ENCODE measurements at places on chromosomes 4 and X.

DNA sequence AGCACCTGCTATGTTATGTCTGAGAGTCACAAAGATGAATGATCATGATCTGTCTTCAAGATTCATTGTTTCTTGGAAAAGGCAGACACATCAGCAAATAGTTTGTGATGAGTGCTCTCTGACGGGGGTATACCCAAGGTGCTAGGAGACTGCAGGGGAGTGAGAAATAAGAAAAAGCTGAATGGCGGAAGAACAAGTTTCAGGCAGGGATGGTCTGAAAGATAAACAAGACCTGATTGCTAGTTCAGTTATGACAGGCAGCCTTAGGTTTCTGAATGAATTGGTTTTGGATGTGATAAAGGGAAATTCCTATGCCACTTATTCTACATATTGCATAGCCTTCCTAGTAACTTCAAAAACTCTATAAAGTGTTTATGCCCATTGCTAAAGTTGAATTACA lies 327.0 kb upstream of the DKK2 start:
- DNase-seq: no peak

DNA sequence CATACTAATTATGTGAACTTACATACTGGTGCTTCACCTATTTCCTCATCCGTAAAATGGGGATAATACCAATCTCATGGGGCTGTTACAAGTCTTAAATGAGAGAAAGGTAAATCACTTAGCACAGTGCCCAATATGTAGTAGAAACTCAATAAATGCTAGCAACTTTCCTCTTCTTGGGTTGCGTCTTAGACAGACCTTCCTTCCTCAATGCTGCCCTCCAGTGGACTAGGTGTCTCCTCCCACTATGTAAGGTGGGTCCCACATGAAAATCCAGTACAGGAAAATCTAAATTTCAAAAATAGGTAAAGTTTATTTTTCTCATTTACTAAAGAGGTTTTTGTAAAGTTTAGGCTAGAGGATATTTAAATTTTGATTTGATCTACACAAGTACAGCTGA lies 20.6 kb downstream of the ZDHHC9 start:
- DNase-seq: no peak

DNA sequence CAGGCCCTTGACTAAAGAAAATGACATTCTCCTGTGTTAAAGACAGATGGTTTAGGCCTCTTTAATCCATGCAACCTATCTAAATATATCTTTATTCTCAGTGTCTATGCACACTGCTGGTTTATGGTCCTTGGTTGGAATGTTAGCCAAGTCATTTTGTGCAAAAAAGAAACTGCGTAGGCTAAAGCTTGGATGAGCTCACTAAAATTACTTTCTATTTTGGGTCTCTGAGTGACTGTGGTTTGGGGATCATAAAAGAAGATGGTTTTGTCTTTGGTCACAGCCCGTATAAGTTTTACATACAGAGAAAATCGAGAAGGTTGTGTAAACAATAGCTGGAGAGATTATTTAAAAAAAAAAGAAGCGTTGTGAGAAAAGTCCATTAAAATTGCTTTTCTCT lies 443.6 kb downstream of the UBE2NL start:
- no peak for DNase-seq

DNA sequence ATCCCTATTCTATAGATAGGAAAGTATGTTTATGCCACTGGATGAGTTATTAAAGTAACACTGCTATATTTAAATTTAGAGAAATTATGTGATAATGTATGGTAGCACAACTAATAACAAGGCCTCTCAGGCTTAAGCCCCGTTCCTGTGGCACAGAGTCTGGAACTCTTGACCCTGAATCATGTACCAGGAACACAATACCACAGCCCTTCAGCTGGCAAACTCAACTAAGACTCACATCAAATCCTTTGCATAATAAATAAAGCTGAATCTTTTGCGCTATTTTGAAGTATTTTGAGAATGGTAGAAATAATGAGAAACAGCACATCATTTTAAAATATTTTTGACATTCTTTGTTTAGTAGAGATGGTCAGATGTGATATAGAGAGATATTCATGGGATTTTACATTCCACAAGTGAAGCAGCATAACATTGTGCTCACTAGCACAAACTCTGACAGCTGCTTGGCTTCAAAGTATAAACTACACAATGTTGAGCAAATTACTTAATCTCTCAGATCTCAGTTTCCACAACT lies 478.4 kb upstream of the FAM241A start:
- DNase-seq: no peak
